ENCODE measurements at places on chromosomes 7 and 10.

DNA sequence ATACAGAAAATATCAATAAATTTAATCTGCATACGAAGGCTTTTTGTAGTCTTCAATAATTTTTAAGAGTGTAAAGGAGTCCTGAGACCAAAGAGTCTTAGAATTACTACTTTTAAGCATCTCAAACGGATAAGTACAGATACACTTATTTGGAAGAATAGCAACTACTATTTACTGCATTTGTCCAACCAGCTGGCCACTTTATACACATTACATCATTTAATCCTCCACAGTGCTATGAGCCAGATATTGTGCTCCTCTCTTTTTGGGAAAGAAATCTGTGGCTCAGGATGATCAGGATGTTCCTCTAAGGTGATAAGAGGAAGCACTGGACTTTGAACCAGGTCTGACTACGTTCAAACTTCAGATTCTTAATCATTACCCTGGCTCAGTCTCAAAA lies 588.6 kb upstream of the LRRTM3 start:
- no peak for DNase-seq

DNA sequence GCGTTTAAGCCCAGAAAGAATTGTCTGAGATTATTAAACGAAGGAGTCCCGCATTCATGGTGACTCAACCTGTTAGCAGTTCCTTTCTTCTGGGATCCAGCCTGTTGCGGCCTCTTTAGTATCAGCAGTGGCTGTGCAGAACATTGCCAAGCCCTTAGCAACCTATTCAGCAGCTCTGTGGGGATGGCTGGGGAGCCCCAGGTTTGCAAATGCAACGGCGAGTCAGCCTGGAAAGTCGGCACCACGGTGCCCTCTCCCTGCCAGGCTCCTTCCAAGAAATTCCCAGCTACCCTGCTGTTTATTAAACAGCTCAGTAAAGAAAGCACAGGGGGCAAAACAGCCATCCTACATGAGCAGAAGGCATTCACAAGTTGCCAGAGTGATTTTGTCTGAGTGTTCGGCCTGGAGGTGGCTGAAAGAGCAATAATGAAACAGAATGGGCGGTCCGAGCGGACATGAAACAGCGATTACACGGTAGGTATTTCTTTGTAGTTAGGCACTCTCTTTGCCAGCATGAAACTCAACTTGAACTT lies 198.3 kb downstream of the BAMBI start:
- no peak for DNase-seq

DNA sequence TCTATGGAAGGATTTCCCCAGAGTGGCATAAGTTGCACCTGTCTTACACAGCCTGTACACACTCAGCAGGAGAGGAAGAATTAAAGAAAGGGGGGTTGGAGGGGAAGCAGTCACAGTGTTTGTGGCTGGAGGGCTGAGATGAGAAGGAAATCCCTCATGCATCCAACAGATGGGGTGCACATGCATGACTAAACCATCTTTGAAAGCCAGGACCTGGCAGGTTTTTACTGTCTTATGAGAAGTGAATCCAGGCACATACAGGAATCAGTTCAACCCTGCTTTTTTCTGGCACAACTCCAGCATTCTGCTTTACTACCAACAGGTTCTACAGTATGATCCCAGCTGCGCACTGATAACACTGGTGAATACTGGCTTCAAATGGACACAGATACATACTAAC lies 107.7 kb downstream of the CACNA2D1 start:
- DNase-seq, result no peak

- DNase-seq, result no peak
These were observed 182.0 kb downstream of the SEMA3E start for GRCh38 chr7:83466956-83467355.

DNA sequence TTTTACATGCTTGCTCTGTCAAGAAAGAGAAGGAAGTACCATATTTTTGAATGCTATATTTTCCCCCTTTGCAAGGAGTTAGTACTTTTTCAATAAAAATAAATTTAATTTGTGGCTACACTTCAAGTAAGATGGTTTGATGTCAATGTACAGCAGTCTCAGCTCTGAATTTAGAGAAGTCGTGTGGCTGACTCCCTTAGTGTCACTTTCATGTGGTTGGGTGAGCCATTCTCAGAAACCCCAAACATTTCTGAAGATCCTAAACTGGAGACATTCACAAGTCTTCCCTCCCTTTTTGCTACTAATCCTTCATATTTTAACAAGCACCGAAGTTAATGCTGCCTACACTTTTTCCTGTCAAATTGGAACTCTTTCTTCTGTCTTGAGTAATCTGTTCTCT lies 244.4 kb downstream of the DYNC1I1 start:
- DNase-seq, result no peak

DNA sequence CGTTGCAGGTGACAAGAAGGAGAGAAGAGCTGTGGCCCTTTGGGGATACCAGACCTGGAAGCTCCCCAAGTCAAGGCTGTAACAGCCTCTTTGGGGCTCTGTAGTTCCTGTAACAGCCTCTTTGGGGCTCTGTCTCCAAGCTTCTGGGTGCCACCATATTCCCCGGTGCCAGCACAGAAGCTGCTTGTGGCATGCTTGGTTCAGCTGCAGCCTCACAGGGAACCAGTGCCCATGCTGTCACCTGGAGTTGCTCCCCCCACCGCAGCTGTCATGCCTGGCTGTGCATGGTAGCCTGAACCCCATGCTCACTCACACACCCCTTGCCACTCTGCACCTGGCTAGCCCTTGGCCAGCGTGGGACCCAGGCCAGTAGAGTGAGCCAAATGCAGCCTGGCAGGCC lies 109.1 kb downstream of the ELAPOR2 start:
- DNase-seq, result no peak

DNA sequence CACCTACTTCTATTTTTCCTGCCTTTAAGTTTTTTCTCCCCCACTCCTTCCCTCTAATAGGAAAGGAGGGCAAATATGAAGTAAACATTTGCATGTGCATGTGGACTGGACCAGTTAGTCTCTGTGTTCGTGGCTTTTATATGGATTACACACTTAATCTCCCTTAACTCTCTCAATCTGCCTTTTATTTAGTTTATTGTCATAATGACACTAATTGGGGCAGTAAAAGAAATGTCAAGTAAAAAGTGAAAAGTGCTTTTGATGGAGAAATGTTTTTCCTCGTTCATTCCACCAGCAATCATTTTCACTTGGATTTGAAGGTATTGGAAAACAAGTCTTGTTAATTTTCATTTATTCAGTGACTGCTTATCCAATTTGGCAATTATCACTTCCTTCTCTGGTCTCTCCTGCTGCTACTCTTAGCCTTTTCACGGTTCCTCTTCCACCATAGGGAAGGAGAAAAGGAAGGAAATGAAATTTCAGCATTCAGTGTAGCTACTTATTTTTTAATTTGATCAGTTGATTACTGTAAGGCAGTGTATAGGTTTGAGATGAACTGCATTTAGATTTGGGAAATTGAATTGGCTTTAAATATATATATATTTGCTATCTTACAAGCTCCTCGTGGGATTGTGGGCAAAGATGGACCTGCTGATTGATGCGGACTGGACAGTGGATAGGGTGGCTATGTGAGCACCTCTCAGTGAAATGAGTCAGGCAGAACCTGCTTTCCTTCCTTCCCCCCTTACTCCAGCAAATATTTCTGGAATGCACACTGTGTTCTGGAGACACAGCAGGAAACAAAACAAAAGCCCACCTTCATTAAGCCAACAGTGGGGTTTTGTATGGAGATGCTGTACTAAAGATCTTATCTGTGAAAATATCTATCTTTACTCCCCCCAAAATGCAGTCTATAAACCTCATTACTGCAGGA lies 77.5 kb downstream of the LRRC4 start:
- no peak for DNase-seq

GRCh38 chr7:27191833-27192545 lies 7.0 kb upstream of the HOXA11 start:
- no peak for DNase-seq

DNA sequence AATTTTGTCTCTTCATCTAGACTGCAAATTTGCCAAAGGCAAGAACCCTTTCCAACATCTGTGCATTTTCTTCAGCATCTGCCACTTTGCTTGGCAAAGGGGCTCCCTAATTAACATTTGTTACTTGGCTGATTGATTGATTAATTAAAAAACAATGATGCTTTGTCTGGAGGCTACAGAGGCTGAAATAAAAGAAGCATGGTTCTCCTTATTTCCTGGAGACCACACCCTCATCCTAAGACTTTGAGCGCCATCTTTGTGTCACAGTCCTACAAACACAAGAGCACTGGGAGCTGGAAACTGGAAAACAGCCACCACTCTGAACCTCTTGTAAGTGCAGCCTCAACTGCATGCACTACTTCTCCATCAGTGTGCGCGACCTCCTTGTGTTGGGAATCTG lies 189.2 kb downstream of the C7orf25 start:
- DNase-seq, result no peak

DNA sequence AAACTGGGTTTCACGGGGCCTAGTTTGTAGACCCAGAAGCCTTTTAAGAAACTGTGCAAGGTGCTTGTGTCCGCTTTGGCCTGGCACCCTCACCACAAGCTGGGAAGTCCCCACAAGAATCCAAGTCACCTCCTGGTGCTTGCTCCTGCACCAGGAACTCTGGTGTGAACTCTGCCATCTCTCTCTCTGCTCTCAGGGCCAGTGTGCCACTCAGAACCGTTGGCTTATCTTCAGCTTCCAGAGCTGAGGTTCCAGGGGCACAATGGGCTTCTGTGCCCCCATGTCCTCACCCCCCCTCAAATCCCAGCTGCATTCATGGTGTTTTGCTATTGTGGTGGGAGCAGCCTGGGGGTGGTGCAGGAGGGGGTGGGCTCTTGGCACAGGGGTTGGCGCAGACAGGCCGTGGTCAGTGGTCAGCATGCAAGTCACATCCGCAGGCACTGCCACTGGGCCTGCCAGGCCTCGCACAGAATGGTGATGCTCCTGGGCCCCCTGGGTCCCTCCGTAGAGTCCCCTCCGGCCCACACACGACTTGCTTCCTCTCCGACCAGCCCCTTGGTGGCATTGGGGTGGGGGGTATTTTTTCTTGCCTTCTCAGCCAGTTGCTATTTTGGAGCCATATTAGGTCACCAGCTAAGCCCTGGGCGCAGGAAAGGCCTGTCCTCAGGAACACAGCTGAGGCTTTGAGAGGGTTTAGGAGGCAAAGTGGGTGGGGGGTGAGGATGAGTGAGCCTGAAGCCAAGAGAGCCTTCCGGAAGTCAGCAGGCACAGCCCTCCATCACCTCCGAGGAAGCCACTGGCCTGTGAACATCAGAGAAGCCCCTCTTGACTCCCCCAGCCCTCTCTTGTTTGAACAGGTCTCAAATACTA lies 3.0 kb downstream of the ZCCHC24 start:
- no peak for DNase-seq

DNA sequence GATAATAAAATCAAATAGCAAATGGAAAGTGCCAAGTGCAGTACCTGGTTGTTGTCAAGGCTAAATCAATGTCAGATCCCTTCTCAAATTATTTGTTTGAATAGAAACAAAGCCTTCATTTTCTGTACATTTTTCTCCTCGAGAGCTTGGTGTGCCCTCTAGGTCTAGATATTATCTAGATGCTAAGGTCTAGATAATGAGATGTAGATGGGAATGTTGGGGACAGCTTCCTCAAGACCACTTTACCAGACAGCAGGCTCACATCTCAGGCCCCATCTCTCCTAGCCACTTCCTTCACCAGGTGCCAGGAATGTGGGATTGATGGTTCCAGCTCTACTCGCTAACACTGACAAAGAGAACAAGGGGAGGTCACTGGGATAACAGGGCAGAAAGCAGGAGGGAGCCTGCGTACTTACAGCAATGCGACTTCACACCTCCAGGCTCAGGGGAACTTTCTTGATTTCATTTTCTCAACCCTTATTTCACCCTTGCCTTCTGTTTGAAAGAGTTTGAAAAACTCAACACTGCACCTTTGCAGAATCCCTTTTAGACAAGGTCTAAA lies 451.4 kb upstream of the VSTM2A start:
- no peak for DNase-seq

DNA sequence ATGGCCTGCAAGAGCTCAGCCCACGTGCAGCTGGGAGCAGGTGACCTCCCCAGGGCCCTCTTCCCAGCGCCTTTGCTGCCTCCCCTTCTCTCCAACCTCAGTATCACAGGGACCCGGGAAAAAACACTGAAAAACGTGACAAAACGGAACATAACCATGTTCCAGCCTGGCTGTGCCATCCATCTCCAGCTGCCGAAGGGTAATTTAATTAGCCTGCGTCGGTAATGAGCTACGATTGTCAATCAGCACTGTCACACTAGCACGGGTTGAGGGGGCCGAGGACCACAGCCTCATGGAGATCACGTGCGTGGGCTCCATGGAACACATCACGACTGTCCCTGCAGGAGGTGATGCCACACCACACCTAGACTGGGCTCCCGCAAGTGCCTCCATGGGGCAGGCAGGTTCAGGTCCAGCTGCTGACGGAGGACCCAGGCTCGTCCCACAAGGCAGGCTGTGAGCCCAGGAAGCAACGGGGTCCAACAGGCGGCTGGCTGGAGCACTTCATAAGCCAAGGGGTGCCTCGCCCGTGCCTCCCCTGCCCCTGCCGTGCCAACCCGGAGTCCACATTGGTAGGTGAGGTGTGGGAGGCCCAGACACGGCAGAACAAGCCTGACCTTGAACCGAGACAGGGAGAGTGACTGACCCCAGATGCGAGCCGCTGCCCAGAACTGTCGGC lies 199.5 kb downstream of the ELFN1 start:
- no peak for DNase-seq

DNA sequence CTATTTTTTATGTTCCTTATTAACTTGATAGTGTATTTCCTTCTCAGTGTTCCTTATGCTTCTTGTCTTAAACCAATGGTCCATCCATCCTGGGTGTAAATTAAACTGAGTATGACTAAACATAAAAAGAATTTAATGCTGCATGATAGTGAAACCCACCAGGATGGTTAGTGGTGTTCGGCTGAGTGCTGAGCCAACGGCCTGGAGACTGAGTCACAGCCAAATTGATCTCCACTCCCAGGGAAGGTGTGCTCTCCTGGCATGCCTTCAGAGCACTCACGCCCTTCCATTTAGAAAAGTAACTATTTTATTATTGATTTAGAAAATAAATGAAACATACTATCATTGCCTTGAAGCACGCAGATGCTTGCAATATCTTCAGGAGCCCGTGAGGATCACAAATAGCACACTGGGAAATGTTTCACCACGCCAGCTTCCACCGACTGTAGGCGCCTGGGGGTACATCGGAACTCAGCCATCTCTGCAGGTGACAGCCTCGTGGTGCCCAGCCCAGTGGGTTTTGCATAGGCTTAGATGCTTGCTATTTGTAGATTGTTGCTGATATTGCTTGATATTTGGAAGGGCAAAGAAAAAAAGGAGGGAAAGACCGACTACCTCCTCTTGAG lies 40.0 kb upstream of the LOXL4 start:
- no peak for DNase-seq

DNA sequence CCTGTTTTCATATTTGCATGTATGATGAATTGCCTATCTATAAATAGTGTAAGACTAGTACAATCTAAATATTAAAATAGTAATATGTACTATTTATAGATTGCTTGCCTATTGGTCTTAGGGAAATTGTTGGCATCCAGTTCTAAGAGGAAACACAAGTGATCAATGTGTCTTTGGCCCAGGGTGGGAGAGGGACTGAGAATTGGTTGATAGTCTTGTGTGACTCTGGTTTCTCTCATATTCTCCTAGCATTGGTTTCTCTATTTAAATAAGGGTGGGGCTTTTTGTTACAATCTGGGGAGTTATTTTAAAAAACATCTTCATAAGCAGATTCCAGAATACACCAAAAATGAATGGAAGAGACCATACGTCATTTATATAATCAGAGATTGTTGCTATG lies 250.1 kb downstream of the EXOC4 start:
- no peak for DNase-seq

- no peak for DNase-seq
These were observed 44.0 kb downstream of the CREB3L2 start for GRCh38 chr7:137957887-137958286.

GRCh38 chr10:84453303-84453702 lies 124.9 kb downstream of the CCSER2 start:
- DNase-seq, result no peak
